ENCODE measurements at places on chromosomes 13 and 19. TPM values are rescaled to one million over a fixed set of nuclear protein-coding genes. Genes with fewer than 3 reads are reported as not detected.

The EPSTI1 gene
- total RNA-seq = 17.4 TPM

The ETV2 gene
- total RNA-seq = not detected

The MATK gene
- not detected for total RNA-seq

The KLK14 gene
- total RNA-seq = not detected

The AXL gene
- total RNA-seq = 66.0 TPM

The ZNF134 gene
- 23.9 TPM for total RNA-seq

The SPPL2B gene
- total RNA-seq = 70.7 TPM

The OR7C1 gene
- 3.5 TPM for total RNA-seq

The ELOF1 gene
- 14.9 TPM for total RNA-seq

The MAP2K2 gene
- 157 TPM for total RNA-seq

The PEAK3 gene
- total RNA-seq = not detected

The CCDC70 gene
- total RNA-seq = not detected

The EFNA2 gene
- 0.39 TPM for total RNA-seq

The ZNF560 gene
- 0.33 TPM for total RNA-seq

The GPC6 gene
- 0.11 TPM for total RNA-seq

The SMIM24 gene
- not detected for total RNA-seq

The FFAR2 gene
- not detected for total RNA-seq

The ICAM1 gene
- 1.2 TPM for total RNA-seq

The GPR32 gene
- not detected for total RNA-seq

The FSTL3 gene
- 221 TPM for total RNA-seq

The LATS2 gene
- total RNA-seq = 38.7 TPM

The TYROBP gene
- total RNA-seq = not detected

The CBARP gene
- total RNA-seq = 3.5 TPM

The LEUTX gene
- not detected for total RNA-seq

The PLVAP gene
- not detected for total RNA-seq

The CYP2A6 gene
- not detected for total RNA-seq

The WDFY2 gene
- total RNA-seq = 5.1 TPM

The SHISA7 gene
- total RNA-seq = not detected

The MCEMP1 gene
- total RNA-seq = not detected

The EMC10 gene
- total RNA-seq = 45.1 TPM

The RPS16 gene
- 123 TPM for total RNA-seq

The ZNF784 gene
- 7.5 TPM for total RNA-seq

The MAMSTR gene
- total RNA-seq = 2.4 TPM

The NPHS1 gene
- not detected for total RNA-seq

The AP2S1 gene
- 326 TPM for total RNA-seq

The KDM4B gene
- 80.1 TPM for total RNA-seq

The ZNF888 gene
- total RNA-seq = 12.3 TPM

The TARM1 gene
- not detected for total RNA-seq

The ACER1 gene
- not detected for total RNA-seq

The ERICH6B gene
- not detected for total RNA-seq

The CDC34 gene
- 75.5 TPM for total RNA-seq

The ZNF28 gene
- total RNA-seq = 20.3 TPM

The ZNF737 gene
- total RNA-seq = 24.7 TPM

The PNMA8A gene
- total RNA-seq = under 0.01 TPM

The PTH2 gene
- total RNA-seq = not detected

The GADD45B gene
- total RNA-seq = 117 TPM

The HIPK4 gene
- total RNA-seq = 0.39 TPM

The CYP2A7 gene
- total RNA-seq = not detected

The FUT1 gene
- total RNA-seq = 1.5 TPM

The ZNF534 gene
- total RNA-seq = not detected

The MAP4K1 gene
- total RNA-seq = not detected

The LENG9 gene
- 34.9 TPM for total RNA-seq

The CEACAM4 gene
- not detected for total RNA-seq

The GARIN5A gene
- total RNA-seq = 1.2 TPM

The GIPC3 gene
- total RNA-seq = under 0.01 TPM

All from placental epithelial cell (primary cell).